ENCODE measurements at places on chromosomes 7 and 10.

- no peak for DNase-seq
These were observed 4.8 kb upstream of the TRDMT1 start for GRCh38 chr10:17206210-17206709.

- DNase-seq, result no peak
These were observed 90.1 kb downstream of the MKI67 start for GRCh38 chr10:128036011-128036615.

DNA sequence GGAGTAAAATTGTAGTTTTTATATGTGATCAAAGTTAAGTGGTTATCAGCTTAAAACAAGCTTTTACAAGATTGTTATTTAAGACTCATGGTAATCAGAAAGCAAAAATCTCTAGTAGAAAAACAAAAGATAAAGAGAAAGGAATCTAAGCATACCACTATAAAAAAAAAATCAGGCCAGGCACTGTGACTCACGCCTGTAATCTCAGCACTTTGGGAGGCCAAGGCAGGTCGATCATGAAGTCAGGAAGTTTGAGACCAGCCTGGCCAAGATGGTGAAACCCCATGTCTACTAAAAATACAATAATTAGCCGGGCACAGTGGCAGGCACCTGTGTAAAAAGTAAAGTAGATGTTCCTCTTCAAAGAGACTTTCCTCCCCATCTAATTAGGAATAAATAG is 265.9 kb upstream of the NRP1 start:
- DNase-seq, result no peak

DNA sequence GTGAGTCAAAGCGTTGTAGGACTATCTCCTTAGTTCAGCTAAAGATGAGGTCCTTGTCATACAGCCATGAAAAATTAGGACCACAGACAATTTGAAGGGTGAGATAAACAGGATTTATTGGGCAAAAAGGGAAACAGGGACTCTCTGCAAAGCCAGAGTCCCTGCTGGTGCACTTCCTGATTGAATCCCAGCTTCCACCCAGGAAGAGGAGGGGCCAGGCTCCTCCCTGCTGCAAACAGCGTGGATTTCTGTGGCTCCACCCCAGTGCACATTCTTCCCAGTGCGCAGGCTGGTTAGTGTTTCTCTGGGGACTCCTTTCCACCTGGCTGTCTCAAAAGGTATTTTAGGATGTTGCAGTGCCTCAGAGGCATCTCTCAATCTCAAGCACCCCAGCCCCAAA is 165.4 kb upstream of the YAE1 start:
- no peak for DNase-seq

DNA sequence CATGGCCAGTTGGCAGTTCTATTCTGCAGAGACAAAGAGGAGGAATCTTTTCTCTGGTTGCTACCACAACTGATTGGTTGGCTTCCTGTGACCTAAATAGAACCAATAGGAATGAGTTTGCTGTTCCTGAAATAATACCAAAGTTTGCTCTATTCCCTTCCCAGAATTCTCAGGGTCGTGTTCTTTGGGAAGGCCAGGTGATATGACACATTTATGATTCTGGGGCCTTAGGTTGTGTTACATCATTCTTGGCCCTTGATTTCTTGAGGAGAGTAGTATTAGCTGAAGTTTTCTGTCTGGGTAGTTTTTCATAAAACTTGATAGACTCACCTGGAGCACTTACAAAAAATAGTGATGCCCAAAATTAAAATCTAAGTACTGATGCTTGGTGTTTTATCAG is 171.9 kb downstream of the LRRC4 start:
- DNase-seq, result no peak

DNA sequence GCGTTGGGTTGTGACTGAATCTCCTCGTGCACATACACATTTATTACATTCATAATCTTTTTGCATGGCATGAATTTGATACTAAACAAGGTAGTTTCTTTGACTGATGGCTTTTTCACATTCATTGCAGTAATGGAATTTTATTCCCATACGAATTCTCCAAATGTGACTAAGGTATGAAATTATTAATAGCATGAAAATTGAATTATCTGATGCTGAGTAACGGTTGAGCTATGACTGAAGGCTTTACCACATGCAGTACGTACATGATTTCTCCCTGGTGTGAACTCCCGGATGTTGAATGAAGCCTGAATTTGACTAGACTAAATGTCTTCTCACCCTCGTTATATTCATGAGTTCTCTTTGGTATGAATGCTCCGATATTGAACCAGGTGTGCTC is 104.4 kb upstream of the C1GALT1 start:
- DNase-seq, result no peak

GRCh38 chr7:141558544-141559183 is 7.5 kb downstream of the AGK start:
- DNase-seq, result no peak

- DNase-seq, result no peak
These were observed 1.7 kb downstream of the AKR1C4 start for GRCh38 chr10:5198386-5198785.

DNA sequence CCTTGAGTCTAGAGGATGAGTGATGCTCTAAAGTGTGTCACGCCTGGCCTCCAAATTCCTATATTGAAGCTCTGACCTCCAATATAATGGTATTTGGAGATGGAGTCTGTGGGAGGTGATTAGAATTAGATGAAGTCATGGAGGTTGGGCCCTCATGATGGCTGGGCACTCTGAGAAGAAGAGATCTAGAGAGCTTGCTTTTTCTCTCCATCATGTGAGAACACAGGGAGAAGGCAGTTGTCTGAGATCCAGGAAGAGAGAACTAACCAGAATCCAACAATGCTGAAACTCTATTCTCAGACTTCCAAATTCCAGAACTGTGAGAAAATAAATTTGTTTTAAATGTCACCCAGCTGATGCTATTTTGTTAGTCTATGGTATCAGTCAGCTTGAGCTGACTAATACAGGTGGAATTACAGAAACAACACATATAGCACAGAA is 15.1 kb downstream of the RNF216 start:
- DNase-seq, result no peak

DNA sequence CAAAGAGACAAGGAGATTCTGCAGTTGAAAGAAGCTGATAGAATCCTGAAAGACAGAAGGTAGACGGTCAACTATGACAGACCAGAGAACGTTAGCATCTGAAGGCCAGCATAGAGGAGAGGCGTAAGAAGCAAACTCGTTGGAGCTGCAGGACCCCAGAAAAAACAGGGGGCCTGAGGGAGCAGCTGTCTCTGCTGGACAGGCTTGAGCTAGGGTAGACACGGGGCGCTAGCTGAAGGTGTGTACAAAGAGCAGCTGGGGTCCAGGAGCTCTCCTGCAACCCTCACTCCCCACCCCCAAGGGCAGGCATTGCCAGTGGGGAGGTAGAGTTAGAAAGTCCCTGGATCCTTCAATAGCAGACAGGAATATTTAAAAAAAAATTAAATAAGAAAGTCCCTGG is 14.6 kb upstream of the GDI2 start:
- no peak for DNase-seq

DNA sequence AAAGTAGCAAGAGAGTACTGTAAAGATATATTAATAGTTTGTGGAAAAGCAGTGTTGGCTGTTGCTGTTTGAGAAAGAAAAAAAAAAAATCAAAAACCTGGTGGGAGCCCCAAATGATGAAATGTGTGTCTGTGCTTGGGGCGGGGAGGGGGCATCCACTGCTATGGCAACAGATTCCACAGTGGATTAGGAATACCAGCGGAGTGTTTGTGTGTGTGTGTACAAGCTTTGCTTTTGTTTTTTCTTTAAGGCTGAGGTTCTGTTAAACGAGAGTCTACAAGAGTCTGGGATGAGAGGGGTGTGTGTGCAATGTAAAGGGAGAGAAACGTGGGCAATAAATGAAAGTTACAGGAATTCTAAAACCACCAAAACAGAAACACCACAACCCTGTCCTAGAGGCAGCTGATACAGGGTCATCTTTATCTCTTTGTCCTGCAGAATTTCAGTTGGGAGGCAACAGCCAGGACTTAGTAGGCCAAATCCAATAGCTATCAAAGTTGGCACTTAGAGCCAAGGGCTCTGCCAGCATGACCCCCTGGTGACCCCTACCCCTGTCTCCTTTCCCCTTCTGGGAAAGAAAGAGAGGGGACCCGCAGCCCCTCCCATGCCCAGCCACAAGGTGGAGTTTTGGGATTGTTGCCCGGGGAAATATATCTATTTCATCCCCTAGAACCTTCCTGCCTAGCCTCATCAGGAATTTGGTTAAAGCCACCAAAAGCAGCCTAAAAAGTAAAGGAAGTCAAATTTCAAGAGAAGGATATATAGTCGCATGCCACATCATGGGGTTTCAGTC is 85.4 kb downstream of the OSBPL3 start:
- DNase-seq, result no peak

GRCh38 chr7:120307991-120308545 is 35.1 kb downstream of the KCND2 start:
- no peak for DNase-seq

DNA sequence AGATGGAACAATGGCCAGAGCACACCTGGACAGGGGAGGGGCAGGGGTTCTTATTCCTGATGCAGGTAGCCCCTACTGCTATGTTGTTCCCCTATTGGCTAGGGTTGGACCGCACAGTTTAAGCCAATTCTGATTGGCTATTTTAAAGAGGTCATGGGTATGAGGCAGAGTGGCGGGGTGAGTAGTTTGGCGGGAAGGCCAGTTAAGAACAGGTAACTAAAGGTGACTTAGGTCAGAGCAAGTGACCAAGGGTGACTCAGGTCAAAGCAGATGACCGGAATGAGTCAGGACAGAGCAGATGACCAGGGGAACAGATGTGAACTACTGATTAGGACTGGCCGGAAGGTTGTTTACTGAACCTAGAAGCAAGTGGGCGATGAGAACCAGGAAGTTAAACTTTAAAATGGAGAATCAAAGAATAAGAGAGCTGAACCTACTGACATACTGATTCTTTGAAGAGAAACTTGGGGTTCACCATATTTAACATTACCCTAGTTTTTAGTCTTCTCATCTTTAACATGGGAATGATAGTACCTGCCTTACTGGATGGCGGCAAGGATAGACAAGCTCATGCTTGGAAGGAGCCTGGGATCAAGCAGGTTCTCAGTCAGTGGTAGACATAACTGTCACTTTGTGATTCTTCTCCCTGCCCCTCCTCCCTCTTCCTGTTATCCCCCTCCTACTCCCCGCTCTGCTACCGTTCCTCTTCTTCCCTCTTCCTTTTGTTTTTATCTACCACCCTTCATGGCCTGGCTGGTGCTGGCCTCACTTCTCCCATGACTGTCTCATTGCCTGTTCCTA is 55.0 kb downstream of the CCNY start:
- DNase-seq, result no peak

DNA sequence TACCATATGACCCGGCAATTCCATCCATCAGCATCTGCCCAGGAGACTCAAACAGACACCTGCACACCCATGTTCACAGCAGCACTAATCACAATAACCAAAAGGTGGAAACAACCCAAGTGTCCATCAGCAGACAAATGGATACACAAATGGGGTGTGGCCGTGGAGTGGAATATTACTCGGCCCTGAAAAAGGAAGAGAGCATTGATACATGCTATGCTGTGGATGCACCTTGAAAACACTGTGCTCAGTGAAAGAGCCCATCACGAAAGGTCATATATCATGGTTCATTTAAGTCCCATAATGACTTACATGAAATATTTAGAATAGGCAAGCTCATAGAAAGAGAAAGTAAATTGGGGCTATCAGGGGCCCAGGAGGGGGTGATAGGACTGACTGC is 57.5 kb upstream of the DNAAF5 start:
- no peak for DNase-seq

GRCh38 chr7:20785157-20786048 is 1.3 kb downstream of the SP8 start:
- DNase-seq, result no peak
